Prostate gland (tissue), 2 donors: ENCODE measurements at places on chromosomes 5 and 9. TPM values are rescaled to one million over a fixed set of nuclear protein-coding genes. Genes with fewer than 3 reads are reported as not detected.

DNA sequence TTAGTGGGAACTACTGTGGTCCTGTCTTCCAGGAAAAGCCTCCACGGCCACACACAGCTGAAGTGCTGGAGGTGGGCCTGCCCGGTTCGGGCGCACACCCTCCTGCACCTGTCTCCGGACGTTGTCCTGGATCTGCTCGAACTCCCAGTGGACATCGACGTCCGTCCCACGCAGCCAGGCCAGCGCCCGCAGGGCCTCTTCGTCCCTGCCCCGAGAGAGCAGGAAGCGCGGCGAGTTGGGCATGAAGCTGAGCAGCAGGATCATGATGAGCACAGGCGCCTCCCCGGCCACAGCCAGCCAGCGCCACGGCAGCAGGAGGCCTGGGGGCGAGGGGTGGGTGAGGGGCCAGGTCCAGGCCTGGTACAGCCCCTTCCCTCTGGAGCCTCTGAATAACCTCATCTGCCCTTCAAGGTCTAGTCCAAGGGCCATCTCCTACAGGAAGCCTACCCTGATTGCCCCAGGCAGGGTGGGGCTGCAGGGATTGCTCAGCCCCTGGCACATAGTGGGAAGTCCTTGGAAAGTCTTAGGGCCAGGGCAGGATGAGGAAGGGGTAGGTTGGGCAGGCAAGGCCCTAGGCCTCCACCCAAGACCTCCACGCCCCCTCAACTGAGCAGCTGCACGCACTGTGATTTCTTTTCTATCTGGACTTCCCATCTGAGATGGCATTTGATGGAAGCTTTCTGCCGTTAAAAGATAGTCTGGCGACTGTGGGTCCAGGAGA lies 3.4 kb downstream of the SLC2A6 start:
- H3K4me1 ChIP-seq: no peaks in the 10 kb centered on the region
- no peak overlapping the region for H3K27ac ChIP-seq
- no peaks in the 10 kb centered on the region for H3K27me3 ChIP-seq
- no peak overlapping the region for H3K4me3 ChIP-seq
- DNase-seq: no peak

Gene EPB41L4B
- 15.1 TPM for total RNA-seq

GRCh38 chr5:167835146-167835545 lies 456.3 kb upstream of the WWC1 start:
- no peaks in the 10 kb centered on the region for H3K4me1 ChIP-seq
- no peaks in the 10 kb centered on the region for H3K27me3 ChIP-seq
- DNase-seq: no peak

- H3K4me3 ChIP-seq: no peak overlapping the region
- H3K27ac ChIP-seq: peak overlapping the region; percentile 12
- DNase-seq: peak; percentile 29
- peaks cover 3% of the 10 kb centered on the region for H3K4me1 ChIP-seq
- H3K36me3 ChIP-seq: no peaks in the 10 kb centered on the region
Measured at GRCh38 chr5:67010684-67011409, 185.8 kb downstream of the CD180 start.

Gene PDE6A
- not detected for total RNA-seq

GRCh38 chr5:43348207-43348606 lies 35.0 kb upstream of the HMGCS1 start:
- H3K4me1 ChIP-seq: no peaks in the 10 kb centered on the region
- no peak overlapping the region for H3K27ac ChIP-seq
- H3K27me3 ChIP-seq: no peaks in the 10 kb centered on the region
- H3K4me3 ChIP-seq: no peak overlapping the region
- no peaks in the 10 kb centered on the region for H3K36me3 ChIP-seq

GRCh38 chr9:34145165-34145564 lies 18.7 kb upstream of the DCAF12 start:
- no peak for DNase-seq
- H3K4me3 ChIP-seq: no peak overlapping the region
- no peaks in the 10 kb centered on the region for H3K36me3 ChIP-seq
- no peaks in the 10 kb centered on the region for H3K27me3 ChIP-seq
- H3K4me1 ChIP-seq: no peaks in the 10 kb centered on the region
- H3K27ac ChIP-seq: no peak overlapping the region

Gene FXN
- total RNA-seq: 17.8 TPM

DNA sequence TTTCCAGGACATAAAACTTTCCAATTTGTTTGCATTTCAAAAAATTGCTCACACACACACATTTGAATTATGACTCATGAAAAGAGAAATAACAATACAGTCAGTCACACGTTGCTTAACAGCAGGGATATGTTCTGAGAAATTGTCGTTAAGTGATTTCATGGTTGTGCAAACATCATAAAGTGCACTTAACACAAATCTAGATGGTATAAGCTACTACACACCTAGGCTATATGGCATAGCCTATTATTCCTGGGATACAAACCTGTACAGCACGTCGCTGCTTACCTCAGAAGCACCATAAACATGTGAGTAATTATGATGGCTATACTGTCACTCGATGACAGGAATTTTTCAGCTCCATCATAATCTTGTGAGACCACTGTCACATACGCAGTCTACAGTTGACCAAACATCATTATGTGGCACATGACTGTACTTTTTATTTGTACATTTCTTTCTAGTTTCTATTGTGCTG lies 378.2 kb downstream of the ACTL7B start:
- H3K27ac ChIP-seq: no peak overlapping the region
- H3K36me3 ChIP-seq: no peaks in the 10 kb centered on the region
- peaks cover 7% of the 10 kb centered on the region for H3K4me1 ChIP-seq
- no peaks in the 10 kb centered on the region for H3K27me3 ChIP-seq

GRCh38 chr5:100276071-100276470 lies 259.1 kb upstream of the FAM174A start:
- no peak overlapping the region for H3K4me3 ChIP-seq
- DNase-seq: no peak
- no peaks in the 10 kb centered on the region for H3K4me1 ChIP-seq
- H3K27ac ChIP-seq: no peak overlapping the region
- H3K27me3 ChIP-seq: no peaks in the 10 kb centered on the region
- no peaks in the 10 kb centered on the region for H3K36me3 ChIP-seq

Gene PCDHA6
- 1.9 TPM for total RNA-seq

Gene GZMA
- 0.36 TPM for total RNA-seq

GRCh38 chr5:83817591-83817990 lies 96.9 kb upstream of the HAPLN1 start:
- no peak overlapping the region for H3K27ac ChIP-seq
- no peaks in the 10 kb centered on the region for H3K36me3 ChIP-seq
- DNase-seq: no peak
- no peaks in the 10 kb centered on the region for H3K27me3 ChIP-seq
- no peaks in the 10 kb centered on the region for H3K4me1 ChIP-seq

Gene ORM2
- total RNA-seq: 1.9 TPM

- H3K36me3 ChIP-seq: no peaks in the 10 kb centered on the region
- H3K4me1 ChIP-seq: no peaks in the 10 kb centered on the region
- no peak overlapping the region for H3K27ac ChIP-seq
- H3K27me3 ChIP-seq: no peaks in the 10 kb centered on the region
- DNase-seq: no peak
- H3K4me3 ChIP-seq: no peak overlapping the region
Measured at GRCh38 chr5:56664025-56664424, 151.3 kb upstream of the MAP3K1 start.

Gene FAM163B
- not detected for total RNA-seq

Gene LECT2
- total RNA-seq: not detected

GRCh38 chr5:72065751-72066255 lies 41.5 kb upstream of the MAP1B start:
- no peak for DNase-seq
- no peak overlapping the region for H3K4me3 ChIP-seq
- no peak overlapping the region for H3K27ac ChIP-seq
- H3K4me1 ChIP-seq: no peaks in the 10 kb centered on the region

Gene TMC1
- 3.0 TPM for total RNA-seq

DNA sequence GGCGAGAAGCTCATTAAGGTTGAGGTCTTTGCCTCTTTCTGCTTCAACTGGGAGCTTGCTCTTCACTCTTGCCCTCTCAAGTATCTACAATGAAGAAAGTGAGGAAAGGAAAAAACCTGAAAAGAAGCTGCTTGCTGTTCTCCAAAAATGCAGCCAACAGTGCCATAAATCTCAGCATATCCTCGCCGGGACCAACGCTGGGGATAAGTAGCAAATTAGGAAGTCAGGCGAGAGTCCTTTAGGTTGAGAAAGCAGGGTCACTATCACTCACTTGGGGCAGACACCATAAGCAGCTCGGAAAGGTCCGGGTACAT lies 399 bp downstream of the NUP155 start:
- no peak for DNase-seq
- no peaks in the 10 kb centered on the region for H3K27me3 ChIP-seq
- H3K4me1 ChIP-seq: peaks cover 8% of the 10 kb centered on the region
- H3K27ac ChIP-seq: peak overlapping the region; percentile 73
- peak overlapping the region; percentile 72 for H3K4me3 ChIP-seq

DNA sequence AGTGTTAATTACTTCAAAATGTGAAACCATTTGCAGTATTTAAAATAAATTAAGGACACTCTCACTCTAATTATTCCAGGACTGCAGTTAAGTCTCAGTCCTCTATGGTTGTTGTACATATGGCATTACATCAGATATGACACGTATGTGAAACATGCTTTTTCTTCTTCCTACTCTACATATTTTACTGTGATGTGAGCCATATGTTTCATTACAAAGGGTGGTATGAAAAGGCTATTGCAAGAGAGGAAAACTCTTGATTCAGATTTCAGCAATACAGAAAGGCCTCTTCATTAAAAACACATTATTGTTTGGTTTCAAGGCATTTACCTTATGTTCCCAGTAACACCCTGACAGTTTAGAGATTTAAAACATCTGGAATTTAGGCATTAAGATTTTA lies 964.5 kb upstream of the DMAC1 start:
- no peaks in the 10 kb centered on the region for H3K27me3 ChIP-seq
- no peak overlapping the region for H3K27ac ChIP-seq
- no peak overlapping the region for H3K4me3 ChIP-seq
- DNase-seq: no peak
- no peaks in the 10 kb centered on the region for H3K4me1 ChIP-seq
- H3K36me3 ChIP-seq: no peaks in the 10 kb centered on the region

- no peak overlapping the region for H3K27ac ChIP-seq
- no peak overlapping the region for H3K4me3 ChIP-seq
- no peaks in the 10 kb centered on the region for H3K36me3 ChIP-seq
- no peaks in the 10 kb centered on the region for H3K4me1 ChIP-seq
- DNase-seq: no peak
- no peaks in the 10 kb centered on the region for H3K27me3 ChIP-seq
Measured at GRCh38 chr9:134490446-134490845, 151.2 kb upstream of the COL5A1 start.

DNA sequence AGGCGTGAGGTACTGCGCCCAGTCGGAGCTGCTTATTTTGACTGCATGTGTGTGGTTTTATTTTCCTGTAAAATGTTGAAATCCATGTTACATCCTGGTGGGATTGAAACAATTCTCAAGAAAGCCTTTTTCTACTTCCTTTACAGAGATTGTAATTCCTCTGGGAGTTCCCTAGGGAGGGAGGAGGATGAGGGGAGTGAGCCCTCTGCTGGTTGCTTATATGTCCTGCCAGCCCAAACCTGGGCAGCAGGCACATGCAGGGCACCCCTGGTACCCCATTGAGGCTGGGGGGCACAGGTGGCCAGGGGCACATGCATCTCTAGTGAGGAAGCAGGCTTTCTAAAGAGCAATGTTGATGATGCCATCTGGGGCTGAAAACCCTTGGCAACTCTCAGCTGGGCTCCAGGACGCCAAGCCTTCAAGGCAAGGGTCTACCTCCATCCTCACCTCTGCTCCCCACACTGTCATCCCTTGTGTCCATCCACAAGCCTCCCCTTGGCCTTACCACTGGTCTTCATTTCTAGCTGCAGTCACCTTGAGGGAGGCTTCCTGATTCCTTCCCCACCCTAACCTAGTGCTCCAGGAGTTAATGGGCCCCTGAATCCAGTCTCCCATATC lies 84.7 kb upstream of the TNFSF8 start:
- H3K4me1 ChIP-seq: no peaks in the 10 kb centered on the region
- H3K36me3 ChIP-seq: no peaks in the 10 kb centered on the region
- H3K4me3 ChIP-seq: no peak overlapping the region
- no peak for DNase-seq
- no peak overlapping the region for H3K27ac ChIP-seq
- H3K27me3 ChIP-seq: no peaks in the 10 kb centered on the region

Gene C5orf52
- total RNA-seq: not detected

Gene PRDM9
- total RNA-seq: 4.7 TPM

Gene DMRT3
- not detected for total RNA-seq

Gene PCDHGB2
- total RNA-seq: 10.5 TPM

GRCh38 chr9:91776409-91777291 lies 173.4 kb downstream of the ROR2 start:
- no peaks in the 10 kb centered on the region for H3K27me3 ChIP-seq
- no peak overlapping the region for H3K27ac ChIP-seq
- no peaks in the 10 kb centered on the region for H3K4me1 ChIP-seq
- H3K4me3 ChIP-seq: no peak overlapping the region

Gene OMD
- total RNA-seq: 6.5 TPM

DNA sequence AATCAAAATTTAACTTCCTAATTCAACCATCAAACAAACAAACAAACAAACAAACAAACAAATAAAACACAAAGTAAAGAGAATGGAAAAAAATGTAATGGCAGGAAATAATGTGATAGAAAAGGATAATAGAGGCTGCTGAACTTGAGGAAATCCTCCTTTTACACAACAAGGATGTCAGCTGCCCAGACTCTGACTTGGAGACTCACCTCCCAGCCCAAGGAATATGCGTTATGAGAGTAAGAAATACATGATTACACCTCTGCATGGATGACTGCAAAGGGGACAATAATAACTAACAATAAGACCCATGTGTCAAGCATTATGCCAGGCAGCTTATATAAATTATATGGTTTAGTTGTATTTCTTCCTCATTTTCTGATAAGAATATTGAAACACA lies 46.6 kb upstream of the JAK2 start:
- H3K4me1 ChIP-seq: no peaks in the 10 kb centered on the region
- DNase-seq: no peak
- H3K36me3 ChIP-seq: no peaks in the 10 kb centered on the region
- H3K4me3 ChIP-seq: no peak overlapping the region
- H3K27me3 ChIP-seq: no peaks in the 10 kb centered on the region
- no peak overlapping the region for H3K27ac ChIP-seq

Gene DNAJB5
- 16.5 TPM for total RNA-seq

DNA sequence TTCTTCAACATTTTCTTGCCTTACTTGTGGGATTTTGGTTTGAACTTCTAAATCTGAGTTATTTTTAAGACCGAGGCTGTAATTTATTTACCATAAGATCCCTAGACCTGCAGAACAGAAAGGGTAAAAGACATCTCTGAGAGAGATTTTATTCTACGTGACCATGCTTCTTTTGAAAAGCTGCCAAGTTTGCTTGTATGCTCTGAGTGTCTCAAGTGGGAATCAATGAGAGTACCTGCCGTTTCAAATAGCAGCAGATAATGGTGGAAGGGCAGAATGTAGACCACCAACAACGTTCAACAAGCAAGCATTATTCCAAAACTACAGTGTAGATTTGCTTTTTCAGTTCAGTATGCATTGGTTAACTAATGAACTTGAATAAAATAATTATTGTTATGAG lies 108.6 kb upstream of the MINAR2 start:
- no peaks in the 10 kb centered on the region for H3K4me1 ChIP-seq
- H3K27ac ChIP-seq: no peak overlapping the region
- H3K4me3 ChIP-seq: no peak overlapping the region
- no peak for DNase-seq

Gene CDH9
- total RNA-seq: not detected
